Mesothelial cell of epicardium (in vitro differentiated cells): ENCODE measurements at places on chromosomes 4 and X. TPM values are rescaled to one million over a fixed set of nuclear protein-coding genes. Genes with fewer than 3 reads are reported as not detected.

SASH3 gene
- total RNA-seq, result not detected in 3 replicates

PLXNB3 gene
- total RNA-seq, result 3.6 to 4.3 TPM (median 4.3 TPM) in 3 replicates

AMER1 gene
- total RNA-seq, result 15.0 to 15.8 TPM (median 15.8 TPM) in 3 replicates

BEX1 gene
- 10.7 to 12.2 TPM (median 10.8 TPM) in 3 replicates for total RNA-seq

PAGE4 gene
- 0.60 to 0.67 TPM in 2 of 3 replicates, not detected in the other for total RNA-seq

SERTM2 gene
- total RNA-seq, result 3.6 to 3.8 TPM (median 3.7 TPM) in 3 replicates

BTK gene
- 0.07 to 0.42 TPM (median 0.20 TPM) in 3 replicates for total RNA-seq

XG gene
- total RNA-seq, result 0.60 to 1.3 TPM (median 1.2 TPM) in 3 replicates

STARD8 gene
- total RNA-seq, result 6.3 to 7.1 TPM (median 6.4 TPM) in 3 replicates
